CD4-positive, alpha-beta T cell (primary cell): ENCODE measurements at places on chromosomes 6 and 20.

DNA sequence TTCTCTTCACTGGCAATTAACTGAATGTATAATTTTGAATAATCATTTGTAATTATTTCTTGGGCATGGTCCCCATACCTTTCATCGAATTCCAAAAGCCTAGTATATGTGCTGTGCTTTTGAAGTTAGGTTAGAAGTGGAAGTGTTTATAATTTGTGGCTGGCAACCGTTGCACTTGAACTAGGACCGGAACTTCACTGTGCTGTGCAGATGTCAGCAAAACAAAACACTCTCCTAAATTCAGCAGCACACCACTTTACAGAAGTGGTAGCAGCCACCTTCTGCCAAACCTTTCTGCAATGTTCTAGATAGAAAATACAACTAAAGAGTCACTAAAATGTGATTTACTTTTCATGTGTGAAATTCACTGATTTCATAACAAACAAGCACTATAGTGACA lies 111.9 kb downstream of the FAM83B start:
- DNase-seq: no peak

DNA sequence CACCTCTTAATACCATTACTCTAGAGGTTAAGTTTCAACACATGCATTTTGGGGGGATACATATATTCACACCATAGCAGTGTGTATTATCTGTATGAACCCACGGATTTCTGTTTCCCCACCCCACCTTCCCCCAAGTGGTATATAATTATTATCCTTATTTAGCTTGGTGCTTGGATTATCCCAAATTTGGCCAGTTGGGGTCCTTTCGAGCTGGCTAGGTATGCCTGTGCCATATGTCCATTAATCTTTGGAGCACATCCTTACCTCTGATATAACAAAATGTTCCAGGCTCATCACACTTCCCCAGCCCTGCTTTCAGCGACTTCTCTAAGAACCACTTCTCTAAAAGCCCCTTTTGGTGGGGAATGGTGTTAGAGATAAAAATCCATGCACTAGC lies 118.7 kb upstream of the MLIP start:
- no peak for DNase-seq

GRCh38 chr6:89244241-89244985 lies 27.3 kb upstream of the GABRR1 start:
- DNase-seq: no peak

- DNase-seq: no peak
Observed at GRCh38 chr20:58576603-58576970, 61.4 kb upstream of the APCDD1L start.

DNA sequence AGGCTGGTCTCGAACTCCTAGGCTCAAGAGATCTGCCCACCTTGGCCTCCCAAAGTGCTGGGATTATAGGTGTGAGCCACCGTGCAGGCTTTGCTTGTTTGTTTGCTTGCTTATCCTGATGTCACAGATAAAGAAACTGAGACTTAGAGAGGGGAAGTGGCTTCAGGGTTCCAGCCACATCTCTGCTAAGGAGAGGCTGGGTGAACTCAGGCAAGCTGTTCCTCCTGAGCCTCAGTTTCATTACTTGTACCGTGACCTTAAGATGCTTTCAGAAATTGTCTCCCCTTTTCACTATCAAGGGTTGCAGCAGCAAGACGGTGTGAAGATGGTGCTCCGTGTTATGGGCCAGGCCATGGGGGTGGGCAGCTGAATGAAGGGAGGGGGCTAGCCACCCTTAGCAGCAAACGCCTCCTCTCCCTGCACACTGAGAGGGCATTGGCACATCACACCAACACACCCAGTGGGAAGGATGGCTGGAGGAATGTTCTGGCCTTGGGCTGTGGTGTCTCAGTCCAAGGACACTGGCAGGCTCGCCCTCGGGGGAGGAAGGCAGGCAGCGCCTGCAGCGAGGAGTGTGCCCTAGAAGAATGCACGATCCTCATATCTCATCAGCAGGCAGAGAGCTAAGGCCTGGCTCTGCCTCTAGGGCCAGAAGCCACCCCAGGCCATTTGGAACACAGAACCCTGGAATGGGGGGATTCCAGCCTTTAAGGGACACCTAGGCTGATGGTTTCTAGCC lies 48.2 kb upstream of the TLDC2 start:
- no peak for DNase-seq

DNA sequence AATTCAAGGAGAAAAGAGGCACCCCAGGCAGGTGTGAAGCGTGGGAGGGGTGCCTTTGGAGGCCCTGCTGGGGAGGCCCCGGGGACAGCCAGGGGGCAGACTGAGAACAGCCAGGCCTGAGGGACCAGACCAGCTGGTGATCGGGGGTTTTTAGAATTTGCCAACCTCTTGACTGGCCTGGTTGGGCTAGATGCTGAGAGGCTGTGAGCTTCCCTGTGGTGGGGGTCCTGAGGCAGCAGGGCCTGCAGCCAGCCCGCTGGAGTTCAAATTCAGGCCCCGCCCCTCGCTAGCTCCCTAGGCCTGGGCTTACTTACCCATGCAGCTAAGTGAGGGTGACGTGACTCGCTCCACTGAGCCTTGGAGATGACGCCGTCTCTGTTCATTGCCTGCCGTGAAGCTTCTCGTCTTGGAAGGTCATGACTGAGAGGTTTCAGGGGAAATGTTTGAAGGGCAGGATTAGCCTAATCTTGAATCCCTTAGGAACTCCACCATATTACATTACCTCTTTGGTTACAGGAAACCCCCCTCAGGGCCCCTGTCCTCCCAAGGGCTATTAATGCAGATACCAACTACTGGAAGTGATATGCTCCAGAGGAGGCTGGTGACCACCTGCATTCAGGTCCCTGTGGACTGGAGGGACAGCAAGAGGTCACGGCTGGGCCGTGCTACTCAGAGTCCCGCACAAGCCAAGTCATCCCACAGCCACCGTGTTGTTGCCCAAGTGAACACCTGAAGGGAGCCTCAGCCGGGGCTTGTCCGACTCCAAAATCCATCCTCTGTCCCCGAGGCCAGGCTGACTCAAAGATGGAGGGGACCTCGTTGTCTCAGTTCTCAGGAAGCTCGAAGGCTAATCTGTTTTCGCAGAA lies 73.9 kb upstream of the DUSP22 start:
- DNase-seq: no peak

- no peak for DNase-seq
Observed at GRCh38 chr6:27672113-27672799, 199.4 kb upstream of the ZNF184 start.

GRCh38 chr6:27593861-27594260 lies 121.0 kb upstream of the ZNF184 start:
- DNase-seq: no peak

DNA sequence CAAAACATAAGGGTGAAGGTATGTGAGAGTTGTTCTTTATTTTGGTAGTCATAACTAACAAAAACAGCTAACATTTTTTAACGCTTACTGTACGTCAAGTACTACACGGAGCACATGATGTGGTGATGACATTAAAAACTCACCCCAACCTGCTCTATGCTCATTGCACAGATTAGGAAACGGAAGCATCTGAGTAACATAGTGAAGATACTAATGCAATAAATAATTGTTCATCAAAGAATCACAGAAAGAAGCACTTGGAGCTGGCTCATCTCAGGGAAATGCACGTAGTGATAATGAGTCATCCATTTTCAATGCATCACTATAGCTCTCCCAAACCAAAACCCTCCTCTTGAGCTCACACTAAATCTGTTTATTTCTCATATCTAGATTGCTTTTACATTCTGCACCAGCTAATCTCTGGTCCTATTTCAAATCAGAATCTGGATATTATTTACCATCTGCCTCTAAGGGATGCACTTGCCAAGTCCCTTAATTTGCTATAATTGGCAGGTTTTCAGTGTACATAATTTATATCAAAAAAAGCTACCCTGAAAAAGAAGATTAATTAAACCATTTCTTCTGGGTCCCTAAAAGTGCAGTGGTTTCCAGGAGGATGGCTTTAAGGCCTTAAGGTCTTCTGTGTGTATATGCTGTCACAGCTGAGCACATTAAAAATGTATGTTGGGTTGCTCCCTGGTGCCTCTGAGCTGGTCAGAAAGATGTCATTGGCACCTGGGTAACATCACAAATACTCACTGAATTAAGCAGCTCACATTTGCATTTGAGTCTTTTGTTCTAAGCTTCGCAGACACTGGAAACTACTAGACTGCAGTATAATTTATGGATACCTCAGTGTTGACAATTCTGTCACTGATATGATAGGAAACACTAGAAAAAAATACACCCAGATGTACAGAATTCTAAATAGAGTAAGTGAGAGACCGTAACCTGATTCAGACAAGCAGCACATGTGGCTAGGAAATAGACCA lies 677.4 kb upstream of the CITED2 start:
- DNase-seq: no peak

- no peak for DNase-seq
Observed at GRCh38 chr20:50817776-50818172, 22.9 kb downstream of the BCAS4 start.

GRCh38 chr6:107962723-107963122 lies 4.7 kb upstream of the SEC63 start:
- DNase-seq: no peak

DNA sequence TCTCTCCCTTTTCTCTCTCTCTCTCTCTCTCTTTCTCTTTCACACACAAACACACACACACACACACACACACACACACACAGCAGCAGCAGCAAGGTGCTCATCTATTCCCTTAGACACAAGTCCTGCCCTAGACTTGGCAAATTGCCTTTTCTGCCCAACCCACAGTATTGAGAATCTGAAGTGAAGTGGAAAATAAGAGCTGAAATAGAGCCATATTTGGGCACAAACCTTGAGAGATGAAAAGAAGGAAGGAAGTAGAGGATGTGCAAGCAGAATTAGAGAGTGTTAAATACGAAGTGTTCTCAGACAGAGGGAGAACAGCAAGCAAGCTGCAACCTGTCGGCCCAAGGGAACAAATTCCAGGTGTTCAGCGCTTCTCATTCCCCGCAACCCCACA lies 557.5 kb upstream of the NOX3 start:
- no peak for DNase-seq

GRCh38 chr20:62702895-62703852 lies 5.5 kb upstream of the NTSR1 start:
- peak; percentile 51 for DNase-seq

DNA sequence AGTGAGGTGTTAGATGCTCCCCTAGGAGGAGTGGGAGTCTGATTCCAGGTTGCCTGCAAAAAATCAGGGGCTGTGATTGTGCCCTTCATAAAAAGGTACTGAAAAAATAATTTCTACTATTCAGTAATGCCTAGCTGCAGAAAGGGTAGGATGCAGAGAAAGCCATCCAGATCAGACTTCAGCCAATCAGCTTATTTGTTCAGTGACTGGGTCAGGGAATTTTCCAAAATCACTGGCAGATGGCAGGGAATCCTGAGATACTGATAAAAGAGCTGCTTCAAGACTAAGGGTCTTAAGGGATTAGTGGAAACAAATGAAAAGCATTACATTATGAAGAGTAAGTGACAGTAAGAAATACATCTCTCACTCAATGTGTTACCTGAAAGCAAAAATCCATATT lies 42.8 kb upstream of the MTRF1L start:
- DNase-seq: no peak

DNA sequence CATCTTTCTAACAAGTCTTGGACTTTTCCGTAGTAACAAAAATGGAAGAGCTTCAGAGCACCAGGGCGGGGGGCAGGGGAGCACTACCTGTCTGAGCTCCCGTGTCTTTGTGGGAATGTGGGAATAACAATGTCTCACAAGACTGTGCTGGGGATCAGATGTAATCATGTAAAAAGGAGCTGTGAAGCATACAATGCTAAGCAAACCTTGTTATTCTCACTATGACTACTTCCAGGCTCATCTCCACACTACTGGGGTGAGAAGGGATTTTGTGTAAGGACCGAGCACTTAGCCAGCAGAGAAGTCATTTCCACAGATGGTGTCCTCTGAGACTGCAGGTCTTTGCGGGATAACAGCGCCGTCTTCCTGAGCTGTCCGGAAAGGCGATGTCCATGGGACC lies 27.1 kb downstream of the PRR18 start:
- DNase-seq: no peak

- no peak for DNase-seq
Observed at GRCh38 chr6:83260577-83260976, 67.4 kb downstream of the RWDD2A start.

- DNase-seq: no peak
Observed at GRCh38 chr6:131894493-131895424, 56.4 kb downstream of the CCN2 start.

DNA sequence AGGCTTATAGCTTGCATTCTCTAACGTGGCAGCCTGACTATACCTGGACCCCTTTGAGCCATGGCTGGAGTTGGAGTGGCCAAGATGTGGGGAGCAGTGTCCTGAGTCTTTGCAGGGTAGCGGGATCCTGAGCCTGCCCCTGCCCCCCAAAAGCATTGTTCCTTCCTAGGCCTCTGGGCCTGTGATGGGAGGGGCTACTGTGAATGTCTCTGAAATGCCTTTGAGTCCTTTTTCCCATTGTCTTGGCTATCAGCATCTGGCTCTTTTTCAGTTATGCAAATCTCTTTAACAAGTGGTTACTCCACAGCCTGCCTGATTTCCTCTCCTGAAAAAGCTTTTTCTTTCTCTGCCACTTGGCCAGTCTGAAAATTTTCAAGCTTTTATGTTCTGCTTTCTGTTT lies 17.0 kb upstream of the PRL start:
- no peak for DNase-seq

DNA sequence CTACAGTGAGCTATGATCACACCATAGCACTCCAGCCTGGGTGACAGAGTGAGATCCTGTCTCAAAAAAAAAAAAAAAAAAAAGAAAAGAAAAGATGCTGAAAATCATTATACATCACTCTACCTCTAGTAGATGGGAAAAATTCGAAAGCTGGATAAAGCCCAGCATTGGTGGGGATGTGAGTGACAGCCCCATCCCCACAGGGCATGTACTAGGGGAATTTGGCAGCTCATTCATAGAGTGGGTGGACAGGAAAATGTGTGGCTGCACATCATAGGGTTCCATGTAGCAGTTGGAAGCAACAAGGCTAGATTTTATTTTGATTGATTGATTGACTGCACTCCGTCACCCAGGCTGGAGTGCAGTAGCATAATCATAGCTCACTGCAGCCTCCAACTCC lies 42.0 kb downstream of the MRPL14 start:
- no peak for DNase-seq

DNA sequence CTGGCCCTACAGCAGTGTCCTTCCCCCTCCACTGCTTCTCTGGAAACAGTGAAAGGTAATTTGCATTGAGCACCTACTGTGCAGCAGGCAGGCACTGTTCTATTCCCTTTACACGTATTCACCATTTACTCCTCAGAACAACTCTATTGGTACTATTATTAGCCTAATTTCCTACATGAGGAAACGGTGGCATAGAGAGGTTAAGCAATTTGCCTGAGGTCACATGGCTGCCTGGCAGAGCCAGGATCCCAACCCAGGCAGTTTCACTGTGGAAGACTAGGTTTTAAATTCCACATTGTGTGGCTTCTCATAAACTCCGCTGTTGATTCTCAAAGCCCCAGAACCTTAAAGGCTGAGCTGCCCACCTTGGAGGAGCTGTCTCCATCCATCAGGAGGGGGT lies 72.7 kb downstream of the CLIC5 start:
- no peak for DNase-seq

- no peak for DNase-seq
Observed at GRCh38 chr6:152954443-152954842, 28.4 kb downstream of the FBXO5 start.

GRCh38 chr6:33313105-33313708 lies 671 bp downstream of the TAPBP start:
- DNase-seq: peak; percentile 33

- DNase-seq: no peak
Observed at GRCh38 chr6:144710207-144710606, 425.1 kb downstream of the UTRN start.

- no peak for DNase-seq
Observed at GRCh38 chr6:82419132-82419581, 55.5 kb downstream of the TPBG start.

- DNase-seq: no peak
Observed at GRCh38 chr6:7236306-7237209, 76.4 kb downstream of the SSR1 start.

GRCh38 chr20:61185181-61185580 lies 66.9 kb upstream of the CDH4 start:
- no peak for DNase-seq
